ENCODE measurements at places on chromosomes 5 and 9.

DNA sequence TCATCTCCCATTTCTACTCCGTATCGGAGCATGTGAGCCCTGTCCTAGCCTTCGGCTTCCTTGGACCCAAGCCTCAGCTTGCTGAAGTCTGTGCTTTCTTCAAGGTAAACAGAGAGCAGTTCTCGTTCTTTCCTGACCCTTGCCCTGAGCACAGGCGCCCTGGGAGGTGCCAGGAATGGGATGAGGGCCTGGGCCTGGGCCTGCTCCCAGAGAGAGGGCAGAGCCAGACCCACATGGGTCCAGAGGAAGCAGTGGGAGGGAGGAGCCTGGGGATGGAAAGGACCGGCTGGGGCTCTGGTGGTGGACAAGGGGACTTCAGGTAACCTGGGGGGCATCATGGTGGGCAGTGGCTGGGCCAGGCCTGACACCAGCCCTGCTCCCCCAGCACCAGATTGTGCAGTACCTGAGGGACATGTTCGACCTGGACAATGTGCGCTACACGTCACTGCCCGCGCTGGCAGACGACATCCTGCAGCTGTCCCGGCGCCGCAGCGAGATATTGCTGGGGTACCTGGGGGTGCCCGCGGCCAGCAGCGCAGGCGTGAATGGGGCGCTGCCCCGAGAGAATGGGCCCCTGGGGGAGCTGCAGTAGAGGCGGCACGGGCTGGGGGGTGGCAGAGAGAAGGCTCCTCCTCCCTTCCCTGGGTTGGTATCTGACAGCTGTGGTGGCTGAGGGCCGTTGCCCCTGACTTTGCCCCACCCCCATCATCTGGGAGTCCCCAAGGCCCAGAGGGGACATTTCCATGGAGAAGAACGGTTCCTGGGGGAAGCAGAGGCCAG is 10.9 kb upstream of the DOLPP1 start:
- H3K36me3 ChIP-seq: no peaks in the 10 kb centered on the region
- H3K4me1 ChIP-seq: peaks cover 3% of the 10 kb centered on the region
- no peaks in the 10 kb centered on the region for H3K27me3 ChIP-seq
- no peak overlapping the region for H3K4me3 ChIP-seq
- peak overlapping the region; percentile 82 for H3K27ac ChIP-seq
- no peak for DNase-seq

DNA sequence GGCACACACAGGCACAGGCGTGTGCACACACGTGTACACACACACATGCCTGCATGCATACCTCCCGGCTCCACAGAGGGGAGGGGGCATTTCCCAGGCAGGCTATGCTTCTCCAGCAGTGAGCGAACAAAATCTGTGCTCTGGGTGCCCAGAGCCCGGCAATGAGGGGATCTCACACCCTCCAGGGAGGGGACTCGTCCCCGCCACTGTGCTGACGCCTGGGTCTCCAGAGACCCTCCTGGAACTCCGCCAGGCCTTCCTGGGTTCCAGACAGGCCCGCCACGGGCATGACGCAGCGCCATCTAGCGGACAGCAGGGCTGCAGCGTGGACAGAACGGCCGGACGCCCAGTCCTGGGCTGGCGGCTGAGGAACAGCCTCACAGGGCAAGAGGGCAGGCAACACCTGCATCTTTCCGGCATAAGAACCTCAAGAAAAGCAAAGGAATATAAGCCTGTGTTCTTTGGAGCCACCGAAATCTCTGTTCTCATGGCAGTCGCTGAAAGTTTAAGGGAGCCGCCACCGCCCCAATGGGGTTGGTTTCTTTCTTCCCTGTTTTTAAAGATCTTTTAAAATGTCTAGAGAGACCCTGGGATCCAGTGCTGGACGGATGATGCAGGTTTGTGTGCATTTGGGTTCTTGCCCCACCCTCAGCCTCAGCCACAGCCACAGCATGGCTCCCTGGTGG is 135.6 kb upstream of the PPP1R26 start:
- H3K27me3 ChIP-seq: peaks cover 74% of the 10 kb centered on the region
- H3K36me3 ChIP-seq: no peaks in the 10 kb centered on the region
- no peak overlapping the region for H3K4me3 ChIP-seq

DNA sequence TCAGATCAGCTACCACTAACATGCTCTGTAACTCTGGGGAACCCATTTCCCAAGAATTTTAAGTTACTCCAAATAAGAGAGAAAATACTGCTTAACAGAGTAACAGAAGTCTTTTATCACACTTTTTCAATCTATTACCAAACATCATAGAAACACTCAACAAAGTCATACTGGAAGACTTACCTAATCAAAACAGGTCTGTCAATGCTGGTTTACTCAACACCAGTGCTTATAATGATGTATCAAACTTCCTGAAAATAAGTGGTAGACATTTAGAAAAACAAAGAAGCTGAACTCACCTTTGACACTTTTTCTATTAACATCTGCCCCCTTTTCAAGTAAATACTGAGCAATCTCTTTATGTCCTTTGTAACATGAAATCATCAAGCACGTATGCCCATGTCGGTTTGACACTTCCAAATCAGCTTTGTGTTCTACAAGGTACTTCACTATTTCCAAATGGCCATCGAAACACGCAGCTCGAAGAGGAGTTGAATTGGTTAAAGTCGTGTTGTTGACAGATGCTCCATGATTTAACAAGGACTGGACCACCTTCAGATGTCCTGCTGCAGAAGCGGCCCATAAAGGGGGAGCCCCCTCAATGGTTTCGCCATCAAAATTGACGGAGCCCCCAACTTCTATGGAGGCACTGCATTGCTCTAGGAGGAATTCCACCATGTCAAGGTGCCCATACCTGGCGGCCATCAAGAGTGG is 1.8 kb downstream of the FEM1C start:
- H3K27ac ChIP-seq: peak overlapping the region; percentile 100
- H3K4me1 ChIP-seq: peaks cover 67% of the 10 kb centered on the region

DNA sequence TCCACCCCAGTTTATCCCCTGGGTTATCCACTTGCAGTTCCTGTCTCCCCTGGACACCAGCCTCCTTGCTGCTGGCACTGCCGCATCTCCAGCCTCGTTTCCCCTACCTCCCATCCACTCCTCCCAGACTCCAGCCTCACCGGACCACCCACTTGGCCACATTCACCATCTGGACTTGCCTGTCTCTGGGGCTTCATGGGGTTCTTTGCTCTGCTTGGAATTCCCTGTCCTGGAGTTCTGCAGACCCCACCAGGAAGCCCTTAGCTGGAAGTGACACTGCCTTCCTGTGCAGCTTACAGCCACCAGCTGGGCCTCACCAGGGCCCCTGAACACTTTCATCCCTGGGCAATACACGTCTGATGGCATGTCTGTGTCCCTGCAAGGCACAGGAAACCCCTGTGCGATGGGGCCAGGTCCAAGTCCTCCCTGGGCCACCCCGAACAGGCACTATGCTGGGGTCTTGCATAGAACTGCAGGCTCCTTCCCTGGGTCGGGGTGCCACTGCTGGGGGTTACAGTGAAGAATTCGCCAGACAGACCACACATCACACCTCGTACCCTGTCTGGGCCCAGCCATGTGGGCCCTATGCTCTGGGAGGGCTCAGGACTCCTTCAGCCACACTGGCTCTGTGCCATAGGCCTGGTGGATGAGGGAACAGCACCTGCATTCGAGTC is 3.0 kb downstream of the FLT4 start:
- H3K27ac ChIP-seq: no peak overlapping the region
- H3K27me3 ChIP-seq: peaks cover 70% of the 10 kb centered on the region
- H3K36me3 ChIP-seq: no peaks in the 10 kb centered on the region
- DNase-seq: no peak
- H3K4me1 ChIP-seq: peaks cover 5% of the 10 kb centered on the region

GRCh38 chr5:140571105-140571504 is 6.5 kb downstream of the SLC35A4 start:
- no peaks in the 10 kb centered on the region for H3K27me3 ChIP-seq
- H3K4me3 ChIP-seq: no peak overlapping the region
- DNase-seq: no peak
- H3K27ac ChIP-seq: no peak overlapping the region

DNA sequence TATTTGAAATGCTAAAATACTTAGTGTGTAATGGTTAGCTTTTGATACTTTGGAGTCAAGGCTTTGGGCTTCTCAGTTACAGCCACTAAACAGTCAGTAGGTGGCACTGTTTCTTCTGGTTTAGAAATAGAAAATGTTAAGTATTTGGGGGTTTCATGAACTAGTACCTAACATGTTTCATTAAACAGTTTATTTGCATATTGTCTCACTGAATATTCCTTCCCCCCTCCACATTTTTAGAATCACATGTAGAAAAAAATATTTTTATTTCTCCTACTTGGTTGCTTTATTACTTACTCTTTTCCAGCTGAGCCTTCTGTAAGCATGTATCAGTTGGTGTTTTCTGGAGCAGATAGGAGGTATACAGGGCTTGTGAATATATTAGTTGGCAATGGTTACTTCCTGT is 48.0 kb downstream of the IPO11 start:
- H3K36me3 ChIP-seq: peaks cover 15% of the 10 kb centered on the region
- no peaks in the 10 kb centered on the region for H3K4me1 ChIP-seq
- H3K4me3 ChIP-seq: no peak overlapping the region
- no peak for DNase-seq
- H3K27me3 ChIP-seq: no peaks in the 10 kb centered on the region
- no peak overlapping the region for H3K27ac ChIP-seq

DNA sequence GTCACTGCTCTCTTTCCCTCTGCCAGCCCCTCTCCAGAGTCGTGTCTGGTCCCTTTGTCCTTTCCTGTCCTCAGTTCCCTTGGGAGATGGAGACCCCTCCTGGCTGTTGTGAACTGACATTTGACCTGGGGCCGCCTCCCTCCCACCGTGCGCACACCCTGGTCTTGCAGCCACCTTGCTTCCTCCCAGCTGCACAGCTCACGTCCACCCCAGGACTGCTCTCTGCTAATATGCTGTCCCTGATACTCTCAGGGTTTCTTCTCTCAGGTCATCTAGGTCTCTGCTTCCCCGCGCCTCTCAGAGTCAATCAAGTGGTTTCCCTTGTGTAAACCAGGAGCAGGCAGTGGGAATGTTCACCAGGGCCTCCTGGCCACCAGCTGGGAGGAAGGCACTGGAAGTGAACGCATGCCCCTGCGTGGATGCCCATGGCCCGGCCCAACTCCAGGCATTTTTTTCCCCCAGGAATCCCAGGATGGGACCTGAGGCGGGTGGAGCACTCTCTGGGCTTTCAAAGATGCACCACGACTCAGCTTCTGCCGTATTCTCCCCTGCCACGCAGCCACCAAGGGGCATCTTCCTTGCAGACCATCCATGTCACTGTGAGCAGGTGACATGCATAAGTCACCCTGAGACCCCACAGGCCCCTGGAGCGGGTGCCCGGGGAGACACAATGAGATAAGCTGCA is 142.4 kb downstream of the OLFM1 start:
- DNase-seq: peak; percentile 51
- no peaks in the 10 kb centered on the region for H3K4me1 ChIP-seq
- no peaks in the 10 kb centered on the region for H3K27me3 ChIP-seq
- H3K27ac ChIP-seq: no peak overlapping the region
- H3K36me3 ChIP-seq: no peaks in the 10 kb centered on the region

- H3K27ac ChIP-seq: no peak overlapping the region
- peaks cover 22% of the 10 kb centered on the region for H3K4me1 ChIP-seq
- H3K36me3 ChIP-seq: no peaks in the 10 kb centered on the region
- H3K27me3 ChIP-seq: peaks cover 14% of the 10 kb centered on the region
- no peak overlapping the region for H3K4me3 ChIP-seq
These were observed 48.7 kb upstream of the ZNF366 start for GRCh38 chr5:72555871-72556270.

- DNase-seq: no peak
- no peaks in the 10 kb centered on the region for H3K36me3 ChIP-seq
- no peak overlapping the region for H3K27ac ChIP-seq
These were observed 35.5 kb downstream of the EFNA5 start for GRCh38 chr5:107634981-107635848.

Measured in spleen (tissue), 13 donors.